ENCODE measurements at places on chromosomes 13 and 19.

GRCh38 chr19:13882836-13883235 lies 5.9 kb downstream of the NANOS3 start:
- no peak for DNase-seq

- DNase-seq = no peak
Measured at GRCh38 chr19:38361633-38362075, 12.7 kb upstream of the PSMD8 start.

DNA sequence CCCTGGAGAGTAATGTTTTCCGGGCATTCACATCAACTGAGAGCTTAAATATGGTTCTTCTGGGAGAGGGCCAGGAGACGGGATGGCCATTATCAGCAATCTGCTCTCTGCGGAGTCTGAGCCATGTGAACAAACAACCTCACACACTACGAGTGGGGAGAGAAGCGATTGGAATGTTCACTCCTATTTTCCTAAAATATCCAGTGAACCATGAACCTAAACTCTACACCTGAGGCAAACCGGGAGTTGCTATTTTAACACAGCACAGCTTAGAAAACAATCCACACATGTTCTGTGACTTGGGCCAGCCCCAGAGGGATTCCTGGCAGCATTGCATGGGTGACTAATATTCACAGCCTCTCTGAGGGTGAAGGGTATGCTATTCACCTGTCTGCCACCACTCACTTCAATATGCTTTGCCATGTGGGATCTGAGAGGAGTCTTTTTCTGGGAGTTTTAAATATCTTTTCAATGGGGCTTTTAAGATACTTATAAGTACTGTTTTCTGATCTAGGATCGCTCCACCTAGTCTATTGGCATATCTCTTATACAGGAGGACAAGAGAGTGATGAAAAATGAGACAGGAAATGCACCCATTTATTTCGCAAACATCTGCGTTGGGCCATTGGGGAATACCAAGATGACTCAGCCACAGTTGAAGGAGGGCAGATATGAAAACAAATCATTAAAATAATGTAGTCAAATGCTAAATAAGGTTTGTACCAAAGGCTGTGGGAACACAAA lies 72.6 kb upstream of the SERP2 start:
- no peak for DNase-seq

DNA sequence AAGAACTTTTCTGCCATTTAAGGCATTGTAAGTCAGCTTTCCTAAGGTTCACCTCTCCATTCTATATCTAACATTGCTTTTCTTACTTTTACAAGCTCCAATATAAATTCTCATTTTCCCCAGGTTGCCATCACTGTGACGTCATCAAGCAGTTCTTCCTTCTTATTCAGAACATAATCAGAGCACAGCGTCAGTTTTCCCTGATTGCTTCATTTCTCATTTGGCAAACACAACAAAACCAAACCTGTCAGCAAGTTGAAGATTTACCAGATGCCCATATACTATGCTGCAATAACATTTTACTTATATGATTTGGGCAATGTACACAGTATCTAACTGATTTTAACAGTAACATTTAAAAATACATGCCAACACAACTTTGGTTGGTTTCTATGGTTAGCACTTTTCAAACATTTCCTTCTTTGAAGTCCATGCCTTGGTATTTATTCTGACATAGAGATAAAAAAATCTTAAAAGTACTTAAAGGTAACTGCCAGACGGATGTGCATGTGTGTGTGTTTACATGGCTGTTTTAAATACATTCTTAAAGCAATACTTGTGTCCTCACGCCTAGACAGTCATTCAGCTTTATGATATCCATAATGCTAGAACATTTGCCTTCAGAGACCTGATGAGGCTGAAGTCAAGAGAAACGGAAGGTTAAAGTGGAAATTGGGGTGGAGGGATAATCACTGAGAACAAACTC lies 264.0 kb downstream of the KLF12 start:
- DNase-seq = no peak

- no peak for DNase-seq
Measured at GRCh38 chr19:52172347-52172746, 926 bp upstream of the ZNF836 start.

DNA sequence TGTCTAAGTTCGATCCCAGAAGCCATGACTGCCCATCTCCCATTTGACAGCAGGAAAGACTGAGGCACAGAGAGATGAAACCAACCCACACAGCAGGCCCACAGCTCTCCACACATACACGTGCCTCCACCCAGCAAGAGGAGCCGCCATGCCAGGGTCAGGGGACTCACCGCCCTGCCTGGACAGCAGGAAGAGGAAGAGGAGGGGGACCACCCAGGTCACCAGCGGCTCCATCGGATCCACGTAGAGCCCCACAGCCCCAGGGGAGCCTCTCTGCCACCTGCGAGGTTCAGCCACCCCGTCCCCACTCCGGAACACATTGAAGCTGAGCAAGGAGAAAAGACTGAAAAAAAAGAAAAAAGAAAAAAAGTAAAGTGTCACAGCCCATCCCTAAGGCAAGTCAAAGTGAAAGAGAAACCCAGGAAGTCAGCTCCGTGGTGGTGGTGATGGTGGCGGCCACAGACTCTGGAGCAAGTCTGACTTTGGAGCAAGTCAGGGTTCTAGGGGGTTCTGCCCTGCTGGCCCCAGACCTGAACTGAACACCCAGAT lies at the start of gene IL12RB1:
Gene IL12RB1 (minus strand): TSS at position 345 of the 549 bp plus-strand sequence. CDS start 111 bp downstream, at position 234.
- DNase-seq = no peak

GRCh38 chr13:98514288-98514687 lies 62.6 kb downstream of the STK24 start:
- DNase-seq = no peak

DNA sequence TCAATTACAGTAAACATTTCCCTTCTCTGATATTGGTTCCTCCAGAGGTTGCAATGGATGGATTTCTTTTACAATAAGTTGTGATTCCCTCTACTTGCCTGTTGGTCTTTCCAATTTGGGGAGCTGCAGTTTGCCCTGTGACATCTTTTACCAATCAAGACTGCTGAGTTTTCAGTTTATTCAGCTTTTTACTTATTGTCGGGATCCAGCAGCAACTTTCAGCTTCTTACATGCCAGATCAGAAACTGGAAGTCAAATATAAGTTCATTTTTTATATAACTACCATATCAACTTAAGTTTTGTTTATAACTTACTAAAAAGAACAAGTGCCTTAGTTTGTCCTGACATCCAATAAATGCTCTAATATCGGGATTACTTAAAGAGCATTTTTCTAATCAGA lies 10.5 kb downstream of the OR10H3 start:
- DNase-seq = no peak

- DNase-seq = no peak
Measured at GRCh38 chr13:76638882-76639281, 247.3 kb downstream of the KCTD12 start.

GRCh38 chr19:29804493-29804892 lies 7.3 kb upstream of the CCNE1 start:
- DNase-seq = no peak

DNA sequence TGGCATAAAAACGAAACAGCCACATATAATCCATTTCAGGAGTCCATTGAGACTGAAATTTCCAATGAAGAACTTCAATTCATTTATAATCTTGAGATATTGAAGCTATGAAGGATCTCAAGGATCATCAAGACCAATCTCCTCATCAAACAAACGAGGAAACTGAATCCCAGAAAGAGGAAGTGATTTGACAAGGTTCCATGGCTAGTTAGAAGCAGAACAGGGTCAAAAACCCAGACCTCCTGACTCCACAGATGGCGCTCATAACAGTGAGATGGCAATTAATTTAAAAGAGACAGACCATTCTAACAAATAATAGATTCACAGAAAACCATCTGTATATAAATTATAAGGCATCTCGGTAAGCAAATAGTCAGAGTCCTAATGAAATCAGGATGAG lies 229.7 kb downstream of the KCTD12 start:
- DNase-seq = no peak

- no peak for DNase-seq
Measured at GRCh38 chr13:35851356-35851755, 279.8 kb downstream of the DCLK1 start.

DNA sequence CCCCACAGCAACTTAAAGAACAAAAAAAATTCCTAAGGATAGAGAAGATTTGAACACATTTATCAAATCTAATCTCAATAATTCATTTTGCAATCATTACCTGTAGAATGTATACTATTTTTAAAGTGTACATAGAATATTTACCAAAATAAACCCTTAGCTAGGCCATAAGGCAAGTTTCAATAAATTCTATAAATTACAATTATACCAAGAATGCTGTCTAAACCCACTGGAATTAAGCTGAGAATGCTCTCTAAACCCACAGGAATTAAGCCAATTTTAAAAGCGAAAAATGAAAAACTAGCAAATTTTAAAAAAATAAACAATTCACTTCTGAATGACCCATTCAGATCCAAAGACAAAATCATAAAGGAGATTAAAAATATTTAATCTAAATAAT lies 540.4 kb upstream of the NBEA start:
- DNase-seq = no peak

- DNase-seq = no peak
Measured at GRCh38 chr13:20754009-20754408, 19.8 kb downstream of the EEF1AKMT1 start.

DNA sequence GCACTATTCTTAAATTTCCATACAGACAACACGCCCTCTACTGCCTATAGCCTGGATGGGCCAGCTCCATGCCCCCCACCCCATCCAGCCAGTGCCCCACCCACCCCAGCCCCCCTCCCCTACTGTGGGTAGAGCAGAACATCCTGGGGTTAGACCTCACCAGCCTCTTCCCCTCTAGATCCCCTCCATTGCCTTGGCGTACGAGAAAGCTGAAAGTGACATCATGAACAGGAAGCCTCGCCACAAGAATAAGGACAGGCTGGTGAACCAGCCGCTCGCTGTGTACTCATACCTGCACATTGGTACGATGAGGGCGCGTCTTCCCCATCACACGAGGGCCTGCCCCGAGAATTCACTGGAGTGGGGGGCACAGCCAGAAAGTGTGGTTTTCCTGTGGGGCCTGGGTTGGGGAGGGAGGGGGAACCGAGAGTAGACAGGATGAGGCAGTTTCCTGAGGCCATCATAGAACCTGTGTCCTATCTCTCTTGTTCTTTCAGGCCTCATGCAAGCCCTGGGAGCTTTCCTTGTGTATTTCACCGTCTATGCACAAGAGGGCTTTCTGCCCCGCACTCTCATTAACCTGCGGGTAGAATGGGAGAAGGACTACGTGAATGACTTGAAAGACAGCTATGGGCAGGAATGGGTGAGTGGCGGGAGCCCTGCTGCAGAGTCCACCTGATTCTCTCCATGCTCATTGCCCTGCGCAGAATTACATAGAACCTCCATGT lies 29.1 kb downstream of the ATP12A start:
- no peak for DNase-seq

- DNase-seq = no peak
Measured at GRCh38 chr19:5881543-5882299, 11.4 kb upstream of the FUT5 start.

DNA sequence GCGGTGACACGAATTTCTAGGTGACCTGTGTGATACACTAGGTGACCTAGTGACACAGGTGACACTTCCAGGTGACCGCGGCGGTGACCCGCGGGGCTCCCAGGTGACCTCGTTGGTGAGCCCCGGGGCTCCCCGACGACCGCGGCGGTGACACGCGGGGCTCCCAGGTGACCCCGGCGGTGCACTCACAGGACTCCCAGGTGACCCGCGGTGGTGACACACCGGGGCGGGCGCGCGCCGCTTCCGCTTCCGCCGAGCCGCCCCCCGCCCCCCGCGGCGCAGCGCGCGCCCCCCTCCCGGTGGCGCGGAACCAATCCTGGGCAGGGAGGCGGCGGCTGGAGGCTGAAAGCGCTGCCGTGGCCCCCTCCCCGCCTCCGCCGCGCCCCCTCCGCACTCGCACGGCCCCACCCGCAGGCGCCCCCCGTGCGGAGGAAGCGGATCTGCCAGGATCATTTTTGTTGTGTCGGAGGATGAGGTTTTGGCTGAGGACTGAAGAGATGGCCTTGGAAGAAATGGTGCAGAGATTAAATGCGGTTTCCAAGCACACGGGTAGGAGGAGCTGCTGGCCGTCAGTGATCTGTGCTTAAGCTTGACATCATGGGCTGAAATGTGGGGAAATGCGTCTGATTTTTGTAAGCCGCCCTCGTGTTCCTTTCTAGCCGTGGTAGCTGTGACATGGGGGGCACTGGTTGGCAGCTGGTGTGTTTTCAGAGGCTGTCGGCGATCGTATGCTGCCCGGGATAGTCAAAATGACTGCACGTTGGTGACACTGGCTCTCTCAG lies at the start of gene MCF2L:
Gene MCF2L (plus strand): TSS at position 305 of the 782 bp plus-strand sequence. CDS start 166 bp downstream, at position 471.
- no peak for DNase-seq

DNA sequence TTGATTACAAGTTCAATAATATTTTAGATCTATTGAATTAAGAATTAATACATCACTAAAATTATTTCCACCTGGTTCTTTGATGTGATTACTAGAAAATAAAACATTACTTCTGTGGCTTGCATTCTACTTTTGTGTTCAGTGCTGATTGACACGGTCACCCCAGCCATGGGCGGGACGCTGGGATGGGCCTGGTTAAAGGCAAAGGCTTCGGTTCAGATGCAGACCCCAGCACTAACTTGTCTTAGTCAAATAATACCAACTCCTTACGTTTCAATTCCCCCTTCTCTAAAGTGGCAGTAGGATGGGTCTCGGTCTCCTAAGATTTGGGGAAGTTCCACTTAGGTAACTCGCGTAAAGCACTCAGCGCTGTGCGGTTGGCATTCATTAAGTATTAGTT lies 144.9 kb downstream of the URI1 start:
- no peak for DNase-seq

- DNase-seq = no peak
Measured at GRCh38 chr19:17549085-17549740, 6.2 kb upstream of the COLGALT1 start.

- no peak for DNase-seq
Measured at GRCh38 chr13:25675060-25675459, 303.3 kb downstream of the ATP8A2 start.

- no peak for DNase-seq
Measured at GRCh38 chr13:113734099-113734825, 24.8 kb upstream of the TMEM255B start.

DNA sequence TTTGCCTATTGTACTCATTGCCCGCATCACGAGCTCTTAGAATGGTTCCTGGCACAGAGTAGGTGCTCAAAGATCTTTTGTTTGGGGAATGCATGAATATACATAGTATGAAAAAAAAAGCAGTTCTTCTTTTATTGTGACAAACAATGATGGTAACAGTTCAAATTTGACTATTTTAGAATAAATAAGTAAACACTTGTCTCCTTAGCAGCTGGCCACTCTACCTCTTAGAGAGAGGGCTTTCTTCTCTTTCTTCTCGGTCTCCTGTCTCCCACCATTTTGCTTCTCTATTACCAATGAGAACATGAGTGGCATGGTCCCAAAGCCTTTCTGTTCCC lies 639 bp upstream of the SLAIN1 start:
- no peak for DNase-seq

GRCh38 chr19:49223472-49223871 lies 65.9 kb downstream of the TRPM4 start:
- DNase-seq = no peak
